Tracheal epithelial cell (primary cell): ENCODE measurements at places on chromosomes 6 and 20. TPM values are rescaled to one million over a fixed set of nuclear protein-coding genes. Genes with fewer than 3 reads are reported as not detected.

ESR1 gene
- under 0.01 and 0.24 TPM in 2 replicates for total RNA-seq

VSTM2L gene
- 5.8 and 43.3 TPM in 2 replicates for total RNA-seq

NKAIN4 gene
- total RNA-seq, result 1.2 TPM in 1 of 2 replicates, not detected in the other

TBC1D7 gene
- total RNA-seq, result 22.8 and 24.3 TPM in 2 replicates

PHACTR1 gene
- 0.96 TPM in 1 of 2 replicates, not detected in the other for total RNA-seq

BPIFB2 gene
- total RNA-seq, result not detected in 2 replicates

RHAG gene
- total RNA-seq, result not detected in 2 replicates

HLA-DOA gene
- 0.24 TPM in 1 of 2 replicates, not detected in the other for total RNA-seq

TP53TG5 gene
- under 0.01 and 0.21 TPM in 2 replicates for total RNA-seq

SPATA2 gene
- 0.96 and 1.1 TPM in 2 replicates for total RNA-seq

ADGRG6 gene
- 21.7 and 40.1 TPM in 2 replicates for total RNA-seq

CPNE5 gene
- under 0.01 TPM in 1 of 2 replicates, not detected in the other for total RNA-seq

EDEM2 gene
- 36.9 and 50.6 TPM in 2 replicates for total RNA-seq

SEMG1 gene
- not detected in 2 replicates for total RNA-seq

ME1 gene
- total RNA-seq, result 17.4 and 31.1 TPM in 2 replicates

PYGB gene
- total RNA-seq, result 190 and 357 TPM in 2 replicates

NOX3 gene
- total RNA-seq, result not detected in 2 replicates

RIPOR2 gene
- total RNA-seq, result under 0.01 TPM in 2 replicates

BPI gene
- total RNA-seq, result not detected in 2 replicates

AKAP12 gene
- total RNA-seq, result 1.3 and 78.8 TPM in 2 replicates

RIMS1 gene
- 6.0 TPM in 1 of 2 replicates, not detected in the other for total RNA-seq

SRXN1 gene
- 68.0 and 171 TPM in 2 replicates for total RNA-seq

LAMA2 gene
- 0.21 and 0.24 TPM in 2 replicates for total RNA-seq

OR2H1 gene
- total RNA-seq, result not detected in 2 replicates

ID1 gene
- 209 and 1,113 TPM in 2 replicates for total RNA-seq

NCOA3 gene
- 28.0 and 37.5 TPM in 2 replicates for total RNA-seq

ADTRP gene
- total RNA-seq, result 6.5 and 12.8 TPM in 2 replicates

SLC13A3 gene
- 5.5 and 8.1 TPM in 2 replicates for total RNA-seq

DSP gene
- total RNA-seq, result 710 and 886 TPM in 2 replicates
